ENCODE measurements at places on chromosomes 7 and 10.

- no peak for DNase-seq
Observed at GRCh38 chr10:113515161-113515560, 37.7 kb upstream of the HABP2 start.

DNA sequence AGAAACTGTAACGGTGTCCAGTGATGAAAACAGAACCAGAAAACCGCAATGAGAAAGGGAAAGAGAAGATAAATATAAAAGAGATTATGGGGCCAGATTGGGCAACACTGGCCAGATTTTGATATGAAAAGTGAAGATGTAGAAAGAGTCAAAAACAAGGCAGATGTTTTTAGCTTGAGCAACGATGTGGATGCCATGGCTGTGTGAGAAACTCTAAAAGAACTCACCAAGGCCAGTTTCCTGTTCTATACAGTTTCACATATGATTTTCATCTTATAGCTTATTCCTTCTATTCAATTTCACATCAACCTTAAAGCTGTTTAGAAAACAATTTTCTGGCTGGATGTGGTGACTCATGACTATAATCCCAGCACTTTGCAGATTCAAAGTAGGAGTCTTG is 36.3 kb downstream of the CSTF2T start:
- no peak for DNase-seq

DNA sequence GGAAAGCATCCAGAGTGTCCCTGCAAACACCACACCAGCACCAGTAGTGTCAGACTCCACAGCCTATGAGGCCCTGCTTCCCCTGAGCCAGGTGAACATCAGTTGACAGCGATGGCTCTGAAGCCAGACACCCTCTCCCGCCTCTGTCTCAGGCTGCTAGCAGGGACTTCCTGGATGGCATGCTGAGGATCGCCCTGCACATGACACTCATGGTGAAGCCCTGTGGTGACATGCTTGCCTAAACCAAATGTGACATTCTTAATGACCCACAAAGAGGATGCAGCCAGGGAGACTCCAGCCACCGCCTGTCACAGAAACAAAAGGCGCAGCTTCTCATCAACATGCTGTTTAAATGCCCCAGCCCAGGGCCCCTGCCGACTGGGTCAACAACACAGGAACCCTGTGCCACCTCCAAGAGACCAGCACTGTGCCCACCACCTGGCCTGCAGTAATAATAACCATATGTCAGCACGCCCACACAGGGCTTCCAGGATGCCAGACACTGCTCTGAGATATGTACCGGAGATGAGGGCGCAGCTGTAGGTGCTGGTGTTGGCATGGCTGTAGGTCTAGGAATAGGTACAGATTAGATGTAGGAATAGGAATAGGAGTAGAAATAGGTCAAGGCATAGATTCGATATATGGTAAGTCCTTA is 81.3 kb downstream of the GRID1 start:
- no peak for DNase-seq

GRCh38 chr10:76583711-76584161 is 1053.9 kb downstream of the KCNMA1 start:
- no peak for DNase-seq

GRCh38 chr7:149727899-149728476 is 45.4 kb downstream of the ZNF467 start:
- no peak for DNase-seq

- DNase-seq: no peak
Observed at GRCh38 chr10:116880716-116881482, 31.6 kb downstream of the ENO4 start.

GRCh38 chr7:115552766-115553165 is 477.8 kb downstream of the TFEC start:
- DNase-seq: no peak

DNA sequence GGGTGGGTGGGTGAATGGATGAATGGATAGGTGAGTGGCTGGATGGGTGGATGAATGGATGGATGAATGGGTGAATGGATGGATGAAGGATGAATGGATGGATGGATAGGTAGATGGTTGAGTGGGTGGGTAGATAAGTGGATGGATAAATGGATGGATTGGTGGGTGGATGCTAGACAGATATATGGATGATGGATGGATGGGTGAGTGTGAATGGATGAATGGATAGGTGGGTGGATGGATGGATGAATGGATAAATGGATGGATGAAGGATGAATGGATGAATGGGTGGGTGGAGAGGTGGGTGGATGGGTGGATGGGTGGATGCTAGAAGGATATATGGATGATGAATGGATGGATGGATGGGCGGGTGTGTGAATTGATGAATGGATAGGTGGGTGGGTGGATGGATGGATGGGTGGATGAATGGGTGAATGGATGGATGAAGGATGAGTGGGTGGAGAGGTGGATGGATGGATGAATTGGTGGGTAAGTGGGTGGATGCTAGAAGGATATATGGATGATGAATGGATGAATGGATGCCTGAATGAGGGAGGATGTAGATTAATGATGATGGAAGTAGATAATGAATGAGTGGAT is 20.4 kb downstream of the ELFN1 start:
- no peak for DNase-seq

DNA sequence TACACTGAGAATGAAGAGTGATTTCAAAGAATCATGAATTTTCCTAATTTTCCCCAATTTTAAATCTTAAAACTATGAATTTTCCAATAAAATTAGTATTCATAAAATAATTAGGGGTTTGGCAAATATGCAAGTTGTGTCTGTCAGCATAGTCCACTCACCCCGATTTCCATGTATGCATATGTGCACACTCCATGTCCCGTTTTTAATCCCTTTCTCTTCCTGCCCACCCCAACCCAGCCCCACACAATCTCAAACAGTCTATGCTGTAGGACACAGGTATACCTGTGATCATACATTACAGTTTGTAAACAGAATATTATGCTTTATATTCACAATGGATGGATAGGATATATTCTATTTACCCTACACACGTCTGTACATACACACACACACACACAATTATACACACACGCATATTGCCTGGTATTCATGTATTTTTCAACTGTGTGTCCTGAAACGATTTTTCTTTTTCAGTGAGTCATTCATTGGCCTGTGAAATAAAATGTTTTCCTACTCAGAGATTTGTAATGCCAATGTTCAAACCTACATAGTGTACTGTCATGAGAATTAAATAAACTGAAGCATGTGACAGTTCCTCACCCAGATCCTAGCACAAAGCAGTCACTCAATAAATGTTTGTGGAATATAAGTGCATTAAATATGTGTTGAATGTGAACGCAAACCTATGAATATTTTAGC is 144.3 kb downstream of the PDE1C start:
- DNase-seq: no peak

DNA sequence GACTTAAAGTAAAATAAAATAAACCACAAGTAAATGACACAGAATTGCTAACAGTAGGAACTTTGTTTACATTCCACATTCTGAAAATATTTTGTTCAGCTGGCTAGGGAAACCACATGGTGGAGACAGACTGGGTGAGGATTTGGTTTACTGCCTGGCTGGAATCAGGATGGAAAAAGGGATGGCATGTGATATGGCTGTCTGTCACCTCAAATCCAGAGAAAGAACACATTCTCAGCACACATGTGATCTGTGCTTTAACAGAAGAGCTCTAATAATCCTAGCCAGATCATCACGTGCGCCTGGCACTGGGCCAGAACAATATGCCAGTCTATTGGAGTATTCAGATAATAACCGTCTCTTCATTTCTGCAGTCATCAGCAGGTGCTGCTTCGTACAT is 90.9 kb upstream of the PIP4K2A start:
- DNase-seq: no peak

DNA sequence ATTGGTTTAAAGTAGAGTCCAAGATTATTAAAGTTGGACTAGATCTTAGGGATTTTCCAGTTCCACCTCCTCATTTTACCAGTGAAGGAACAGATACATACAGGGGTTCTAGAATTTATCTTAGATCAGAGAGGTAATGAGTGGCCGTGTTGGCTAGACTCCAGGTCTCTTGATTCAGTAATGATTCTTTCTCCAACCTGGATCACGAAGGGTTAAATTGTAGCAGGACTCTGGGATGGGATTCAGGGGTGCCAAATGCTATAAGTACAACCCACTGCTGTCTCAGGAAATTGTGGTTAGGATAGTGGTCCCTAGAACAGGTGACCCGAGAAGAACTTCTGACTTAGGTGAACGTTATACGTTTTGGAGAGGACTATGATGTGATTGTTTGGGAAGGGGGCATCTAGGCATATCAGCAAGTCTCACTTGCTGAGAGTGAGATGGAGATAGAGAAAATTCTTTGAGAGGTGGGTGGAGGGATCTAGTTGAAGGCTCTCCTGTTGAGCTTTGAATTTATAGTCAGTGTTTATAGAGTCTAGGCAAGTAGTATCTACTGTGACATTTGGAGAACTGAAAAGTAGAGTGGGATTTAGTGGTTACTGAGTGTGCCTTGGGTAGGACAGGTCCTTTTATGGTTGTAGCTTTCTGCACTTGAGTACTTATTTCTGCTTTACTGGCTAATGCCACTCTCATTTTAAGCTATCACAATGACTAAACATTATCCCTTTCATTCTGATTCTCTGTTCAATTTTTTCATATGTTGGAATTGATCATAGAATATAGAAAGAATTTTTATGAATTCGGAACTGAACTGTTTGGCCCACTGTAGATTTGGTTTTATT is 58.3 kb downstream of the ST7 start:
- DNase-seq: no peak

- no peak for DNase-seq
Observed at GRCh38 chr10:50648089-50648934, 24.6 kb upstream of the SGMS1 start.

DNA sequence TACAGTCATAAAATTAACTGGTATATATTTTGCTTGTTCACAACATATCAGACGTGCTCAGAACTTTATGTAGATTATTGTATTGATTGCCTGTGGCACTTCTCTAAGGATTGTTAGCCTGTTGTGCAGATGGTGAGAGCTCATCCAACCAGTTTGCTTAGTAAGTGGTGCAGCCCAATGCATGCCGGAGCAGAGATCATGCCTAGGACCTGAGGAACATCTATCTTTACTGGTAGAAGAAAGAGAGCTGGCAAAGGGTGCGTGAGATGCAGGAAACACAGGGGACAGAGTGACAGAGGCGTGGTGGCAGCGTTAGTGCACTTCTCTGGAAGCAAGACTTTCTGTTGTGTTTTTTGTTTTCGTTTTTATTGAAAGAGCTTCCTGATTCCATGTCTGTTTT is 35.9 kb downstream of the CCM2 start:
- no peak for DNase-seq

- DNase-seq: no peak
Observed at GRCh38 chr10:74523199-74523598, 303.2 kb upstream of the KAT6B start.

- DNase-seq: no peak
Observed at GRCh38 chr7:47666164-47666862, 84.4 kb upstream of the TNS3 start.

DNA sequence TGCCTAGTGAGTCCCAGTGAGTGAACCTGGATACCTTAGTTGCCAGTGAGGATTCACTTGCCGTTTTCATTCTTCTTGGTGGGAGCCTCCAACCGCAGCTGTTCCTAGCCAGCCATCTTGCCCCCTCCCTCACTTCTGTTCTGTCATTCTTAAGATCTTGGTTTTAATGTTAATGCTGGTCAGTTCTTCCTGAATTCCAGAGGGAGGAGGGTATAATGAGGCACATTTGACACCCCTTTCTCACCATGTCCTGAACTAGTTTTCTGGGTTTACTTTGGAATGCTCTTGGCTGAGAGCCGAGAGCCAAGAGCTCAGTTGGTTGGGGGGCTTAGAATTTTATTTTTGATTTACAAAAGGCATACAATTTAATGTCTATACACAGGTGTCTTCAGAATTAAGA is 78.5 kb upstream of the ADCY1 start:
- no peak for DNase-seq

- DNase-seq: no peak
Observed at GRCh38 chr10:110865186-110865808, 6.4 kb upstream of the PDCD4 start.

DNA sequence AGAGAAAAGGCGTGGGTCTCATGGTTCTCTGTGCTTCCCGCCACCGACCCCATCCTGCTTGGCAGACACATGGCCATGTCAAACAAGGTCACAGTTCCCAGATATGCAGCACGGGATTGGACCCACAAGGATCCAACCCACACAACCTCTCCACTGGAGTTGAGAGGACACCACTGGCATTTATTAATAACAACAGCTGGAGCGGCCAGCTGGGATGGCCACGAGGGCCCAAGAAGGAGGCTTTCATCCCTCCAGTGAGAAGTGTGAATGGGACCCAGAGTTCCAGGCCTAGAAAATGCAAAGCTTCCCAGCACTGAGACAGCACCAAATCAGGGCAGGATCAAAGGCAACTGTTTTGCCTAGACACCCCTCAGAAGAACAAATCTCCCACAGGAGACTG is 31.5 kb downstream of the FGFR2 start:
- DNase-seq: no peak

DNA sequence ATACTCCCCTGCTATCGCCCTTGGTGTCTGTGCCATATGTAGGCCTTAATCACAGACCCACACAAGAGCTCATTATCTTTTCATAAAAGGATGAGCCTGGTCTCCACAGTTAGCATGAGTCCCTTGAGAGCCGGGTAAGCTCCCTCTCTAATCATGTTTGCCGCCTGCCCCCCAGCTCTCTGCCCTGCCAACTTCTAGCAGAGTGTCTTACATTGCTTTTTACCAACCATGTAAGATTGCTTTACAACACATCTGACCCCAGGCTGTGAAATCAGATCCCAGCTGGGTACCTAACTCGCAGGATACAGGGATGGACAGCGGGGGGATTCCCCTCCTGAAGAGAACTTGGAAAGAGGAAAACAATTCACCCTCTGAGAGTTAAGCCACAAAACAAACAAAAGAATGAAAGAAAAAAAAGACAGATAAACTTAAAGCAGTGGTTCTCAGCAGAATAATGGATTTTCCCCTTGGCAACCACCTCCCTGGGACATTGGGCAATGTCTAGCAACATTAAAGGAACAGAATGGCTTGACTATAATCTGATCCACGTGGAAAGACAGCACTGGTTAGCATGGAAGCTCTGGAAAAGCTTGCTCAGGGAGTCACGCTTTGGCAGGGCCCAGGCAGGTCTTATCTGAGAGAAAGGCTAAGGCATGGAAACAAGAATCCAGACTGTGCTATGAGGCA is 39.4 kb upstream of the ATOH7 start:
- DNase-seq: no peak

GRCh38 chr10:89563861-89564478 is 28.6 kb upstream of the SLC16A12 start:
- DNase-seq: no peak

DNA sequence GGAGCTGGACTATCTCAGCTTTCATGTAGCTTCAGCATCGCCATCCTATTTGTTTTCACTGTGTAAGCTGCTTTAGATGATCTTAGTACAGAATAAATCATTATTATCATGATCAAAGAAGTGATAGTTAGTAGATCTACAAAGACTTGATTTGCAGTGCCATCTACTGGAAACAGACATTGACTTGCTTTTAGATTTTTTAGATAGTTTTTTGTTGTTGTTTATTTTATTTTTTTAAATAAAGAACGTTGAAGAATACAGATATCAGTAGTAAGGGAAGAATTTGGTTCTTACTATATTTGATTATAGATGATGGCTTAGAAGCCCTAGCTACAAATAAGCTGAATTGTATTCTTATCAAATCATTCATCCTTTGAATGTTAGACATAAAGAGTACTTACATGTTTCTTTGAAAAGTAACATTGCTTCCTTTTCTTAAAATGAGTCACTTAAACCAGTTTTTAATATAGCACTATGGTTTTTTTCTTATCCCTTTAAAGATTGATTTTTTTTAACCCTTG is 6.3 kb upstream of the SFMBT2 start:
- no peak for DNase-seq

GRCh38 chr10:29794776-29795611 is 160.2 kb upstream of the SVIL start:
- DNase-seq: no peak

GRCh38 chr7:95526128-95526738 is 40.5 kb downstream of the ASB4 start:
- no peak for DNase-seq
